Mesothelial cell of epicardium (in vitro differentiated cells): ENCODE measurements at places on chromosomes 5 and 9.

GRCh38 chr9:132078699-132079356, 839 bp downstream of the MED27 start:
- no peak for DNase-seq

DNA sequence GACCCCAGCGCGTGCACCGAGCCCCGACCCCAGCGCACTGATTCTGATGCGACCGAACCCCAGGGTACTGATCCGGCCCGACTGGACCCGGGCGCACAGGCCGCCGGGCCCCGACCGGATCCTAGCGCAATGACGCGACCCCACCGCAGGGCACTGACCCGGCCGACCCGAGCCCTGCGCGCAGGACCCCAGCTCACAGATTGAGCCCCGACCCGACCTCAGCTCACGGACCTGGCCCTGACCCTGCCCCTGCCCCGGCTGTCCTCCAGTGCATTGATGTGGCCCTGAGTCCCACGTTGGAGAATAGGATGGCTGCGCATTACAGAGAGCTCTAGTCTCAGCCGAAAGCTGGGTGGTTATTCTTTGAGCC, 438 bp downstream of the TRIP13 start:
- no peak for DNase-seq

- no peak for DNase-seq
Measured at GRCh38 chr9:110752766-110753165, 84.2 kb downstream of the MUSK start.

DNA sequence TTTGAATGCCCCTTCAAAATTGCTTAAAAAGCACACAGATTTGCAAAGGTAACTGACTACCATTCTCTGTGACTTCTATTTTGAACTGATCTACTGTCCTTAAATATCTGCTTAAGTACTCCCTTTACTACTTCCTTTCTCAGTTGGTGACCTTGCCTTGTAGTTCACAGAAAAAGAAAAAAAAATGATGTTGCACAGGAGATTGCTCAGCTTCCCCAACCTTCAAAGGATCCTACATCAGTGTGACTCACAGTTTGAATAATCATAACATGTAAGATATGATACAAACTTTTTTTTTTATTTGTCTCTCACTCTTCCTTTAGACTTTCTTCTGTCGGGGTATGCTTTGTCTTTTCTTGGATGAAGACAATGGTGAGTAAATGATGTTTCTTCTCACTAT, 1029.6 kb downstream of the CDH12 start:
- DNase-seq = no peak

GRCh38 chr5:150559088-150559487, 51.2 kb downstream of the NDST1 start:
- DNase-seq = no peak

DNA sequence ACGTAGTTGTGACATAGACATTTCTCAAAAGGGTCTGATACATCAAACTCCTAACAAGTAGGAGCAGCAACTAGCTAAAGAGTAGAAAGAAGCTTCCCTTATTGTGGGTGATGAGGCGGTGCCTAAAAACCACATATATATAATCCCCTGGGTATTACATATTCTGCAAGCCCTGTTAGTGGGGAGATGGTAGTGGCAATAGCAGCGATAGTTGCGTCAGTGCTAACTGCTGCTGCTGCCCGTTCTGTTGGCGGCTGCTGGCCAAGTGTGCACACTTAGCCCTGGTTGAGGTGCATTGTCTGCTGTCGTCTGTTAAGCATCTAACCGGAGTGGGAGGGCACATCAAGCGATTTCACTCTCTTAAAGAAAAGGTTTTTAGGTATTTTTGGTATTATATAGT, 35.8 kb downstream of the VLDLR start:
- no peak for DNase-seq

DNA sequence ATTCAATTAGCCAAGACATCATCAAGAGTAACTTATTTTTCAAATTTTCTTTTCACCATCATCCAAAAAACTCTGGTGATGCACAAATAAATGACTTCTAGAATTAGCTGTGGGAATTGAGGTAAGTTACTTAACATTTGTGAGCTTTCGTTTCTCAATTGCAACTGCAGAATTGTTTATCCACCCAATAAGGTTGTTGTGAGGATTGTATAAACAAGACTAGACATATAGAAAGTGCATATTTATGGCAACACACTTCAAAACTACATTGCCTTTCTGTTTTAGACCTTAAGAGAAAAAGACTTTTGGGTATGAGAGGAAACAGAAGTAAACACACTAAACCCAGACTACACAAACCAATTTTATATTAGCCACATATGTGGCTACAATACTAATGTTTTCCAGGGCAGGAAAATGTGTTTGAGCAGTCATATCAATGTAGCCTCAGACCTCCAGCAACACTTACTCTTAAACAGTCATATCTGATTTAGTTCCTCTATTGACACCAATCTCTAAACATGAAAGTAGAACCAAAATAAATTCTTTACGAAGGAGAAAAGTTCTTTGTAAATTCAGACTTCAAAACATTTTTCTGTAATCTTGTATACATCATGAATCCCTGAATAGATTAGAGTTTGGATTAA, 488.0 kb upstream of the CYLC2 start:
- DNase-seq = no peak

GRCh38 chr5:158033724-158034123, 174.8 kb upstream of the CLINT1 start:
- DNase-seq = no peak

DNA sequence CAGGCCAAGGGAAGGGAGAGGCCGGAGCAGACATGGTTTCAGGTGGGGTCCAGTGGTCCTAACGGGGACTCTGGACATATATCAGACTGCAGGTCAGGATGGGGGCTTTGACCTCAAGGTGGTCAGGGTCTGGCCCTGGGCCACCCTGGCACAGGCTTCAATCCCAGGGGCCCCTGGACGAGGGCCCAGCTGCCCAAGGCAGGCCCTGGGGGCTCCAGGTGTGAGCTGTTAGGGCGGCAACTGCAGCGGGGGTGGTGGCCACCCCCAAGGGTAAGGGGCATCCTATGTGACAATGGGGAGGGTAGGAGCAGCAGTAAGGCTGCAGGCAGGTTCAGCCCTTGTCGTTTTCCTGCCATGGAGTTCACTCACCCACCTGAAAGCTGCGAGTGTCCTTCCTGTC, 45.4 kb upstream of the CLPTM1L start:
- DNase-seq = no peak

GRCh38 chr5:44911501-44911900, 102.8 kb downstream of the MRPS30 start:
- DNase-seq = no peak

- DNase-seq = no peak
Measured at GRCh38 chr9:100602342-100602801, 24.5 kb downstream of the CAVIN4 start.

DNA sequence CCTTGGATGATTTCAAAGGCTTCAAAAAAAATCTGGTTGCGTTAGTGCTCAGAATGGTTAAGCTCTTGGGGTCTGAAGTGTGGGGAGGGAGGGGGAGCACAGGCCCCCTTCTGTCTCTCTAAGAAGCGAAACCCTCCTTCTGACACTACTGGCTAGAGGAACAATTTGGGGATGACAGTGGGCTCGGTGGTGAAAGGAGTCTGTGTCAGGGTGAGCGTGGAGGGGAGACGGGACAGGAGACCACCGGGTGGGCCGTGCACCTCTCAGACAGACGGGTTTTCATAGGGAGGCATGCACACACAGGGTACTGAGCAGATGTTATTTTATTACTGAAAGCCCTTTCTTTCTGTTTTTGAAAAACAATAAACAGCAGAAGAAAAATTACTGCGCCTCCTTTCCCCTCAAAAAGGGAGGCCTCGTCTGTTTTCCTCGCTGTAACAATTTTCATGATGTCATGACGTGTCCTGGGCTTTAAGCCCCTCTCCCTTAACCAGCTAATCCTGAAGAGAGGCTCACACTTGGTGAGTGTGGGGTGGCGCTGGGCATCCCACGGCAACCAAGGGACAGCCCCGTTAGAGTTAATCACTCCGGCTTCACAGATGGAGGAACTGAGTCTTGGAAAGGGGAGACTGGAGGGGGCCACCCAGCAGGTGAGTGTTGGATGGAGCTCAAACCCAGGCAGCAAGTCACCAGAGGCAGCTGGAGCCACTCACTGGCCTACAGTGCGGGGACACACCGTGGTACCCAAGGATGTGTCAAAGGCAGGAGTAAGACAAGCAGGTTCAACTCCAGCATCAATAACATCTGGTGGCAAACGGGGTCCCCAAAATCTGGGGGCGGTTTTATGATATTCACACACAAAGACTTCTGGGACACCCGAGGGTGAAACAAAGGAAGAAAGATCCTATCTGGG, 53.4 kb downstream of the PTCH1 start:
- no peak for DNase-seq

DNA sequence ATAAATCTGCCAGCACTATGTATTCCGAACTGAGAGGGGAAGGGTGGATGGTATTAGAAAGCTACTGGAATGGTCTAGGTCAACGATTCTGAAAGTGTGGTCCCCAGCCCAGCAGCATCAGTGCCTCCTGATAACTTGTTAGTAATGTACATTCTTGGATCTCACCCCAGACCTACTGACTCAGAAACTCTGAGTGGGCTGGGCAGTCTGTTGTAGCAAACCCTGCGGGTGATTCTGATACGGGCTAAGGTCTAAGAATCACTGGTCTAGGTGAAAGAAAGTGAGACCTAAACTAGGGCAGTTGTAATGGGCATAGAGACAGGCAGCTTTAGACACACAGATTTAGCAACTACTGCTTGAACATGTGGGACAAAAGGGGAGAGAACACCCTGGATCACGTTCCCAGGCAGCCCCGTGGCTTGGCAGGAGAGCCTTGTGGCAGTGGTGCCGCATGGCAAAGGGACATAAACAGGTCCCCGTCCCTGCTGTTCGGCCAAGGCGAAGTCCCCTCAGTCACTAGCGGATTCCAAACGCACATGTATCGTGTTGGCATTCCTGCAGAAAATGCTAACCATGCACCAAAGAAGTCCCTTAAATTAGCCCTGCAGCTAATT, 216.3 kb downstream of the TTLL11 start:
- DNase-seq = no peak

GRCh38 chr5:39113354-39113953, 39.3 kb upstream of the RICTOR start:
- no peak for DNase-seq

DNA sequence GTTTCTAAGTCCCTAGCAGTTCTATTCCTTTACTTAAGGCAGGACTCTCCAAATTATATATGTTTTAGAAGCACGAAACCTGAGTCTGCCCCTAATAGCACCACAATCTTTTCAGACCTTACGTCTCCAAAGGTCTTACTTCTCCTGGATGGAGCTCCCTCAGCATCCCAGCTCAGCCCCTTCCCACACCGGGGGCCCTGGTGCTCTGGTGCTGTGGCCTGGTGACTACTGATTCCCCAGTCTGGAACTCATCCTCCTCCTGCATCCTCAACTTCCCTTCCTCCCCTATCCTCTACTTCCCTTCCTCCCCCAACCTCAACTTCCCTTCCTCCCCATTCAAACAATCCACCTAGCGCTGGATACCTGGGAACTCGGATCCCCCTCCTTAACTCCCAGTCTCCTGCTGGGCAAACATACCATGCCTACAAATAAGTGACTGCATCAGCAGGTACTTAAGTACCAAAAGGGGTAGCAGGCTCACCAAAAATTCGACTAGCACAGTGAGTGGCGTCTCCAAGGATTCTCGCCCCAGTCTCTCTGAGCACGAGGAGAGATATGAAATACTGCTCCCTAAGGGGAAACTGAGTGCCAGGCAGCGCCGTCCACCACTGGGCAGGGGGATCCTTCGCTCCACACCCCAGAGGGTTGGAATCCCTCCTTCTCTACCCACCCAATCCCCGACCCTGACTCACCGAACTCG, 831 bp downstream of the IGFBPL1 start:
- no peak for DNase-seq

GRCh38 chr5:38211354-38211710, 47.0 kb upstream of the EGFLAM start:
- no peak for DNase-seq

- no peak for DNase-seq
Measured at GRCh38 chr5:51449026-51449425, 65.8 kb downstream of the ISL1 start.

DNA sequence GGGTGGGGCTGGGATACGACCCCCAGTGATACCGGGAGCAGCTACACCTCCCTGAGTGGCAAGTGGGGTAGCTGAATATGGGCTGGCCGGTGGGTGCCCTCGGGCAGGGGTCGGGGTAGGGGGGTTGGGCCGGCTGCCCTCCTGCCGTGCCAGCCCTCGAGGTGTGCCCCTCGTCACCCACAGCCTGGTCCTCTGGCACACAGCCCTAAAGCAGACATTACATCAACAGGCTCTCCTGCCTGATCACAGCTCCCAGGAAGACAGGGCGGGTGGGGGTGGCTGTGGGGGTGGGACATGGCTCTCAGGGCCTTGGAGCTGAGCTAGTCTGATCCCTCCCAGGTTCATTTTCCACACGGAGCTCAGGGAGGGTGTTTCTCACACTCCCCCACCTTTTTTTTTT, 23.2 kb downstream of the FBXW5 start:
- no peak for DNase-seq

DNA sequence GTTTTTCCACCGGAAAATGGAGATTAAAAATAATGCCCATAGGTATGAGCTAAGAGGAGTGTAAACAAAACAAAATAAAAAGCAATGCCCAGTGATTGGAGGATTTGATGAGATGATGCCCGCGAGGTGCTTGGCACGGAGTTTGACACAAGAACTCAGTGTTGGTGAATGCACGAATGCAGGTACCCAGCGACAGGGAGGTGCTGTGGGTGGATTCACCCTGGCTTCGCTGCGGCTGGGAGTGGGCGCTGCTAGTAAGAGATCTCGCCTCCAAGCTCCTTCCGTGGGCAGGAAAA, 526 bp upstream of the STXBP1 start:
- no peak for DNase-seq
